ENCODE measurements at places on chromosomes 6 and 20.
A peak's percentile ranks its signal among the peaks of the same experiment; 100 is the strongest.

GRCh38 chr6:3698021-3698420, 53.5 kb downstream of the PXDC1 start:
- no peak for DNase-seq

DNA sequence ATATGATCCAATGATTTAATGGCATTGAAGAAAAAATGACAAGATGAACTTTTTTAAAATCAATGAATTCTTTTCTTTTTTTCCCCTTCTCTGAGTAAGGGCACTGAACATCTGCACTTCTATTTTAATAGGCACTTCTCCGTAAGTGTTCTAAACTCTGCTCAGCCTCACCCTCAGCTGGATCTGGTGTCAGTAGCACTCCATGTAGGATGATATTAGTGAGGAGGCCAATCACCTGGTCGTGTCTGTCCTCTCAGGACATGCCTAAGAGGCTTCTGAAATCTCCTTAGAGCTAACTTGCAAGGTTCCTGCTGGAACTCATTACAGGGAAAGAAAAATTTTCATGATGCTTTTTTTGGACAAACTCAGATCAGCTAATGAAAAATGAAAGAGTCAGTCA, 148.6 kb upstream of the MLIP start:
- DNase-seq = no peak

GRCh38 chr20:40493071-40493470, 196.0 kb downstream of the MAFB start:
- DNase-seq = no peak

DNA sequence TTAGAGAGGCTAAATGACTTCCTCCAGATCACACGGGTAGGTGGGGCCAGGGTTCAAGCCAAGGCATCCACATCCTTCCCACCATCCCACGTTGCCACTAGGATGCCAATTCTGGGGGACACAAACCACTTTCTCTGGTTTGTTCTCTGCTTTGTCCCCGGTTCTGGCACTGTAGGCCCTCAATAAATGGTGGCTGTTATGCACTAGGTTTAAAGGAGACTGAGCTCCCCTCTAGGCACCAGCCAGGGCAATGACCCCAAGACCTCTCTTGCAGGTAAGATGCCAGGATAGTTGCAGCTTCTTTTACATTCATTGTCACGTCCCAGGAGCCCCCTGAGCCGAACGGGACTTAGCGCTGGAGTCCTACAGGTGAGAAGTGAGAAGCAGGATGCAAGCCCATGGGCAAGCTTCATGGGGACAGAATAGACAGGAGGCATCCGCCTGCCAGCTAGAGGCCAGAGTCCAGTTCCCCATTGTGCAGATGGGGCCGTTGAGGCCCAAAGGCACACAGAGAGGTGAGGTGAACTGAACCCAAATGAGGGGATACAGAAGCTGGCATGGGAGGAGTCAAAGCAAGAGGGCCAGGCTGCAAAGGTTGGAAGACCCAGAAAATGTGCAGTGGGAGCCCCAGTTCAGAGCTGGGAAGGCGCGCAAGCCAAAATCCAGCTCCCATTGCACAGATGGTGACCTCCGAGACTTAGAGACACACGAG, 677 bp downstream of the PXMP4 start:
- no peak for DNase-seq

GRCh38 chr6:140538926-140539325, 1164.5 kb upstream of the CITED2 start:
- DNase-seq = no peak

DNA sequence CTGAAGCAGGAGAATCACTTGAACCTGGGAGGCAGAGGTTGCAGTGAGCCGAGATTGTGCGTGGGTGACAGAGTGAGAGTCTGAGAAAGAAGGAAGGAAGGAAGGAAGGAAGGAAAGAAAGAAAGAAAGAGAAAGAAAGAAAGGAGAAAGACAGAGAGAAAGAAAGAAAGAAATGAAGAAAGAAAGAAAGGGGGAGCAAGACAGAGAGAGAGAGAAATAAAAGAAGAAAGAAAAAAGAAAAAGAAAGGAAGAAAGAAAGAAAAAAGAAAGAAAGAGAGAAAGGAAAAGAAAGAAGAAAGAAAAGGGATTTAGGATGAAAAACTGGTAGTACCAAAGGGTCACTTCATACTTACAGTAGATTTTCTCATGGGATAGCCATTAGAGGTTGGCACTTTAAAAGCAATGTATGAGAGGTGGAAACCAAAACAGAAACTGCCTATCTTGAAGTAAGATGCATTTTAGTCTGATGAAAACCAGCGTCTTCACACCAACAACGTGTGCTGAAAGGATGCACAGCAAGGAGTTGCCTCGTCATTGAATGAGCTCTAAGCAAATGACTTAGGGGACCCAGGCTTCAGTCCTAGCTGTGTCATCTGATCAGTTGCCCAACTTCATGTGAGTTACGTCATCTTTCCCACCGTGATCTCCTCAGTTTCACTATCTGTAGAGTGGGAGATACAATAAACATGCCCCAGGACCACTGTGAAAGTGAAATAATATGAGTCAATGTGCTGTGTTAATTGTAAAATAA, 133.9 kb upstream of the NEDD9 start:
- DNase-seq = peak; percentile 68

DNA sequence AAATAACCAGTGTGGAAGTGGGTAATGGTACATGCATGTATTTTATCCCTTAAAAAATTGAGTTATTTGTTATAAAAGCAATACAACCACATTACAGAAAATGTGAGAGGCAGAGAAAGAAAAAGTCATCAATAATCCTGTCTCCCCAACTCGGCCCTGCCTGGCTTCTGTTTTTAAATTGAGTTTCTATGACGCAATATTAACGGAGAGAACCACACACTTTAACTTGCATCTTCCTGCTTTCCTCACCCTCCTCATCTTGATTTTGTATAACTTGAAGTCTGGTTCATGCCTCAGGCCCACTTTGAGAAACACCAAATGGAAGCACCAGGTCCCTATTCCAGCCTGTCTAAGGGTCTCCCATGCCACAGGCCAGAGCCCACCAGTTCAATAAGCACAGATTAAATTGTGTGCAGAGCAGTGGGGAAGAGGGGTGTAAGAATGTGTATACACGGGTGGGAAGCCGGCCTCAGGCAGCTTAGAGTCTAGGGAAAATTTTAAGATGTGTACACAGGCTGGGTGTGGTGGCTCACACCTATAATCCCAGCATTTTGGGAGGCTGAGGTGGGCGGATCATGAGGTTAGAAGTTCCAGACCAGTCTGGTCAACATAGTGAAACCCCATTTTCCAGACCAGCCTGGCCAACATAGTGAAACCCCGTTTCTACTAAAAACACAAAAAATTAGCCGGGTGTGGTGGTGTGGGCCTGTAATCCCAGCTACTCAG, 15.9 kb downstream of the KCNK5 start:
- no peak for DNase-seq

- DNase-seq = no peak
Measured at GRCh38 chr6:67916399-67916798, 718.7 kb upstream of the ADGRB3 start.

GRCh38 chr6:32244946-32245398, 21.1 kb upstream of the NOTCH4 start:
- peak; percentile 41 for DNase-seq

GRCh38 chr6:154649721-154650120, 83.5 kb upstream of the SCAF8 start:
- no peak for DNase-seq

DNA sequence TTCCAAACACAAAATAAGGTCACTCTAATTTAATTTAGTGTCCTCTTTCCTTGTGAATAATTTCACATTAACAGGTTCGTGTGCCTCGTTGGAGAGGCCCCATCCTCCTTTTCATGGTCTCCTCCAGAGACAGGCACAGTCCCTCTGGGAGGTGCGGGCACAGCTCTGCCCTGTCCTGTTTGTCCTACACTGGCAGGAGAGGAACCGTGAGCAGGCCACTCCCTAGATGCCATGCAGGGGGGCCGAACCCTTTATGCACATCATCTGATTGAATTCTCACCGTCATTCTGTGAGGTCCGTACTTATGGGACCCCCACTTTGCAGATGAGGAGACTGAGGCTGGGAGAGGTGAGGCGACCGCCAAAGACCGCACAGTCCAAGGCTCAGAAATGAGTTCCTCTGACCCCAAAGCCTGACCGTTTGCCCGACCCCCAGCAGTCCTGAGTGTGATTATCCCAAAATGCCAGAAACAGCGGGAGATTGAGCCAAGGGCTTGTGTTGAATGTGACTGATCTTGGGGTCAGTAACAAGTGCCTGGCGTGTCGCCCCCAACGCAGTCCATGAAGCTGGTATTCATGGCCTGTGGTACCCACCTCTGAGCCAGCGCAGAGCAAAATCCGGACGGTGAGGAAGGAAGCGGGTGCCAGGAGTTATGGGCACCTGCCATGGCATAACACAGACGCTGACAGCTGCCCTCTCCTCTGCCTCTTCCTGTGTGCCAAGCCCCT, 43.5 kb downstream of the PMEPA1 start:
- no peak for DNase-seq

GRCh38 chr6:149075616-149076354, 241.7 kb upstream of the TAB2 start:
- no peak for DNase-seq

GRCh38 chr6:31300797-31301196, 28.9 kb upstream of the HLA-C start:
- DNase-seq = no peak

- DNase-seq = no peak
Measured at GRCh38 chr6:8758412-8758811, 323.1 kb upstream of the SLC35B3 start.

DNA sequence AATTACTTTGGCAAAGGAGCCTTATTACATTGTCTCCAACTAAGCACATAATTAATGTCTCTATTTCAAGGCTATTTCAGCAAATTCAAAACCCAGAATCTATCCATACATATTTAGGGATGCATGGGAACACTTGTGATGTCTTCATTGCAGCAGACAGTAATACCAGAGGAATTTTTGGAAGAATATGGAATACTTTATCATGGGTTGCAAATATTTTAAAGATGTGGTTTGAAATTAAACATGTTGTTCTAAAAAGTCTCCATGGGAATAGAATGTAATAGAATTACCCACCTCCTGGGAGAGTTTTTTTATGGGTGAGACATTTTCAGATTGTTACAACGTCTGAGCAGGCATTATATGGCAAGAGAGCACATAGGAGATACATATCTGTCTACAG, 170.8 kb downstream of the KCNQ5 start:
- no peak for DNase-seq

DNA sequence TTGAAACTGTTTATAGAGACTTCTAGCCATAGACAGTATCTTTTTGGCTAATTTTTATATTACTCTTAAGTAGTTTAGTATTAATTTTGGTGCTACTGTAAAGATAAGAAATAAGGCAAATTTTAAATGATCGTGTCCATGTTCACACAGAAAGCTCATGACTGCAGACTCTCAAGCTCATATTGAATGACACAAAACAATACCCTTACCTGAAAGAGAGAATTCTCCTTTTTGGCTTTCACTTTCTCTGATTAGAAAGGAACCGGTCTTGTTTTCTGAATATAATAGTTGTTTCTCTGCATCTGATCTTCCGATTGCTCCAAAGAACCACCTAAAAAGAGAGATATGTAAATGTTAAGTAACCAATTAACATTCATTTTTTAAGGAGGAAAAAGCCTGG, 57.0 kb downstream of the FRK start:
- no peak for DNase-seq

GRCh38 chr6:29676981-29677601, 3.9 kb downstream of the ZFP57 start:
- DNase-seq = no peak

DNA sequence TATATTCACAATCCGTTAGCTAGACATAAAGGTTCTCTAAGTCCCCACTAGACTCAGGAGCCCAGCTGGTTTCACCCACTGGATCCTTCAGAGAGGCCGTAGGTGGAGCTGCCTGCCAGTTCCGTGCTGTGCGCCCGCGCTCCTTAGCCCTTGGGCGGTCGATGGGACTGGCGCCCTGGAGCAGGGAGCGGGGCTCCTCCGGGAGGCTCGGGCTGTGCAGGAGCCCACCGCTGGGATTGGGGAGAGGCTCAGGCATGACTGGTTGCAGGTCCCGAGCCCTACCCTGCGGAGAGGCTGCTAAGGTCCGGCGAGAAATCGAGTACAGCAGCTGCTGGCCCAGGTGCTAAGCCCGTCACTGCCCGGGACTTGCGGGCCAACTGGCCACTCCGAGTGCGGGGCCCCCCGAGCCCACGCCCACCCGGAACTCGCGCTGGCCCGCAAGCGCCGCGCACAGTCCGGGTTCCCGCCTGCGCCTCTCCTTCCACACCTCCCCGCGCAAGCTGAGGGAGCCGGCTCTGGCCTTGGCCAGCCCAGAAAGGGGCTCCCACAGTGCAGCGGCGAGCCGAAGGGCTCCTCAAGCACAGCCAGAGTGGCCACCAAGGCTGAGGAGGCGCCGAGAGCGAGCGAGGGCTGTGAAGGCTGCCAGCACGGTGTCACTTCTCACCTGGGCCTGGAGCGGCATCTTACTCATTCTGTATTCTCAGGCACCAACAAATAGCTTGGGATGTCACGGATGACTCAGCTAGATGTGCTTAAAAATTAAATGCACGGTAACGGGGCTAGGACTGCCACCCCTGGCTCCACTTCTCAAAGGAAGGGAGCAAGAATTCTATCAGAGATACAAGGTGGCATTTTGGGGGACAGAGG, 44.1 kb downstream of the IRF4 start:
- no peak for DNase-seq

DNA sequence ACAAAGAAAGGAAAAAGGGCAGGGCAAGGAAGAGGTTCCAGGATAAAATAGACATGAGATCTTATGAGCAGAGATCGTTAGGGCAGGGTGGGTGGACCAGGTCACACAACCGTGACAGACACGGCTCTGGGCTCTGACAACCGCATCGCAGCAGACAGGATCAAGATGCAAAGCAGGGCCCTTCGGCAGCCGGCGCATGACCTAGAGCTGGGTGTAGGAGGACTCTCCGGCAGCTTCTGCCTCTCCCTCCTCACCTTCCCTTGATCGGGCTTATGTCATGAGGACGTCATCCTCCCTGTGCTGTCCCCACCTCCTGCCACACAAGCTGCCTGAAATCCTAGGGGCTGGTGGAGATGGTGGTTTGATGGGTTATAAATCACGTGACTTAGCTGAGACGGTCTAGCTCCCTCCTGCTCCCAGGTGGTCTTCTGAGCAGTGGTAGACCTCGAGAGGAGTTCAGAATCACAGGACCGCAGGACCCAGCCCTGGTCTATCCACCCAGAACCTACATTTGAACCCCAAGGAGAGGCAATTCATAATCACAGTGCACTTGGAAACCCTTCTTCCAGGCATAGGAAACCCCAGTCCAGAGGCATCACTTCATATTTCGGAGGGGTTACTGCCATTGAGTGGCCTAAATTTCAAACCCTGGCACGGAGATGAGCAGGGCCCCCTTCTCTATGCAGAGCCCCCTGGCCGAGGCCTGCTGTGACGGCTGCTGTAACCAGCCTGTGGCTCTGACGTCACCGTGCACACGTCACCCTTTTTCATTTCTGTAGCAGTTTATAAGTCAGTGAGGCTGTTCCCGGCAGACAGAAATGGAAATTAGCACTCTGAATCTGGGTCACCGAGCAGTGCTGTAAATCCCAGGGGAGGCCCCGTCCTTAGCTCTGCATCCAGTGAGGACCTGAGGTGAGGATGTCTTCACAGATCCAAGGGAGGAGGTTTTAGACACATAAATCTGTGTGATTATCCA, 8.7 kb upstream of the CCR6 start:
- peak; percentile 21 for DNase-seq

GRCh38 chr6:65545920-65546319, 161.1 kb downstream of the EYS start:
- no peak for DNase-seq

- no peak for DNase-seq
Measured at GRCh38 chr6:111628142-111628850, 22.6 kb upstream of the TRAF3IP2 start.

All from stimulated activated CD8-positive, alpha-beta memory T cell treated with anti-CD3 and anti-CD28 coated beads, Interleukin-7, amount 100 ng/mL, for 48 hours (primary cell).